Heart left ventricle (tissue), 16 donors: ENCODE measurements at places on chromosomes 2 and 18. TPM values are rescaled to one million over a fixed set of nuclear protein-coding genes. Genes with fewer than 3 reads are reported as not detected.

DNA sequence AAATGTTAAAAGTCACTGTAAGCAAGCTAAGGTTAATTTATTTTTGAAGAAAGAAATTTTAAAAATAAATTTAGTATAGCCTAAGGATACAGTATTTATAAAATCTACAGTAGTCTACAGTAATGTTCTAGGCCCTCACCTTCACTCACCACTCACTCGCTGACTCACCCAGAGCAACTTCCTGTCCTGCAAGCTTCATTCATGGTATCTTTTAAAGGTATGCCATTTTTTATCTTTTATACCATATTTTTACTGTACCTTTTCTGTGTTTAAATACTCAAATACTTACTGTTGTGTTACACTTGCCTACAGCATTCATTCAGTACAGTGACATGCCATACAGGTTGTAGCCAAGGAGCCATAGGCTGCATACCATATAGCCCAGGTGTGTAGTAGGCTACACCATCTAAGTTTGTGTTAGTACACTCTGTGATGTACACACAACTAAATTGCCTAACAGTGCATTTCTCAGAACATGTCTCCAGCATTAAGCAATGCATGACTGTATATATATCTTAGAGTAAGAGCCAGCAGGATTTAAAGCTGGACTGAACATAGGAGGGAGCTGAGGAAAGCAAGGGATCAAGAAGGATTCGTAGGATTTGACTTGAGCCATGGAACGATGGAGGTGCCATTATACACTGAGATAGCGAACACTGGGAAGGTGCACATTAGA, 83.1 kb upstream of the KLF7 start:
- no peak for DNase-seq

DNA sequence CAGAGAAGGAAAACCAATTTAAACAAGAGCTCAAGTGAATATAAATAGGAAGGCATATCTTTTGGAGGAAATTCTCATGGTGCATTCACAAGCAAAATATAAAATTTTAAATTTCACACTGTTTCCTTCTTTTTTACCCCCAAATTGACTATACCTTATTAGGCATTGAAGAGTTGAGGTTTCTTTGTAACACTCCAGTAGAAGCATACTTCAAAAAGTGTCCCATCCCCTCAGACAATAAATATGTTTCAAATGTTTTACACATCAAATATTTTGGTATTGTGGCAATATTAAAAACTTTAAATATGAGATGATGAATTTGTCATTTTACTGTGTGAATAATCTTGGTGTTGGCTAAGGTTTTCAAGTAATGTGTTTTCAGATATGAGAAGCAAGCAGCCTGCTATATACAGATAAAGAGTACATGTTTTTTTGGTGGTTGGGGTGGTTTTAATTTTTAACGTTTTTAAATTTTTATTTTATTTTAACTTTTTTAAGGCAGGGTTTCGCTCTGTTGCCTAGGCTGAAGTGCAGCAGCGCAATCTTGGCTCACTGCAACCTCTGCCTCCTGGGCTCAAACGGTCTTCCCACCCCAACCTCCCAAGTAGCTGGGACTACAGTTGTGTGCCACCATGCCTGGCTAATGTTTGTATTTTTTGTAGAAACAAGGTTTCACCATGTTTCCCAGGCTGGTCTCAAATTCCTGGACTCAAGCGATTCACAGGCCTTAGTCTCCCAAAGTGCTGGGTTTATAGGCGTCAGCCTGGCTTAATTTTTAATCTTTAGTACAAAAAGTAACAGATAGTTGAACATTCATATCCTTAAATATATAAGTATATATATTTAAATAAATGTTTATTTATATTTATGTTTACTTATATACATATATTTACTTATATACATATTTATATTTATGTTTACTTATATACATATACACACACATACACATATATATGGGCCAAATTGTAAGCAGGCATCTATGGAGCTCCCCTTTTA, 36.5 kb upstream of the DLX1 start:
- DNase-seq: no peak

DNA sequence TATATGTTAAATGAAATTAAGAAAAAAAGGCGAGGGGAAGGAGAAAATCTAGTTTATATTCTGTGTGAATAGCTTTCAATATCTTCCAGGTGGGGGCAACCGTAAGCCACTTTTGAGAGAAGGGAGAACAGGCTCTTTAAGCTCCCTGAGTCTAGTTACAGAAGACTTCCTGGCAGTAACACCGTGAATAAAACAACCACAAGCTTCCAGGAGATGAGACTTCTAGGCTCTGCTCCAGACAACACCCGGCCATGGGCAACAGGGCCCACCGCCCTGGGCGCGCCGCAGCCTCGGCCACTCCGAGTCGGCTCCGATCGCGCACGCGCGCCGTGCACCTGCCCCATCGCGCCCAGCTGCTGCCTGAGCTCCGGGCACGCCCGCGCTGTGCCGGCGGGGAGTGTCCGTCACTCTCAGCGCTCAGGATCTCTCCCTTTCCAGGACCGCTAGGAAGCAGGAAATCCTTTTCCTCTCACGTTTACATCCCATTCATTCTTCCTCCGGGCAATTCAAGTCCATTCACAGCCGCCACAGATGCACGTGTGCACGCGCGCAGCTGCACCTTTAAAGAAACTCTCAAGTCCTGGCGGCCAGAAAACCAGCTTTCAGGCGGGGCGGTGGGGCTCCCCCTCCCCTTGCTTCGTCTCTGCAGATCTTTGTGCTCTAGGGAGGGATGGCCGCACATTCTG, 19.4 kb upstream of the PAX3 start:
- DNase-seq: peak; percentile 75

DNA sequence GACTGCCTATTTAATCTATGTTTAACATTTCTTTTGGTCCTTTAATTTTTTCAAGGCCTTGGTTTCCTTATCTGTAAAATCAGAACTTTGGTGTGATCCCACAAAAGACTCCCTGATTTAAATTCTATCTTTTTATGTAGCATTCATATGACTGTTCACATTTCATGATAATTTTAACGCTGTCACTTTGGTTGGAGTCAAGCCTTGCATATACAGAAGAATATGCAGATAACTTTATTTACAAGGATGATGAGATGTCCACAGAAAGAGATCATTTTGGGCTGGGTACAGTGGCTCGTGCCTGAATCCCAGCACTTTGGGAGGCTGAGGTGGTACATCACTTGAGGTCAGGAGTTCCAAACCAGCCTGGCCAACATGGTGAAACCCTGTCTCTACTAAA, 38.4 kb upstream of the SOS1 start:
- DNase-seq: no peak

GRCh38 chr18:43484710-43485109, 207.4 kb upstream of the SYT4 start:
- no peak for DNase-seq

DNA sequence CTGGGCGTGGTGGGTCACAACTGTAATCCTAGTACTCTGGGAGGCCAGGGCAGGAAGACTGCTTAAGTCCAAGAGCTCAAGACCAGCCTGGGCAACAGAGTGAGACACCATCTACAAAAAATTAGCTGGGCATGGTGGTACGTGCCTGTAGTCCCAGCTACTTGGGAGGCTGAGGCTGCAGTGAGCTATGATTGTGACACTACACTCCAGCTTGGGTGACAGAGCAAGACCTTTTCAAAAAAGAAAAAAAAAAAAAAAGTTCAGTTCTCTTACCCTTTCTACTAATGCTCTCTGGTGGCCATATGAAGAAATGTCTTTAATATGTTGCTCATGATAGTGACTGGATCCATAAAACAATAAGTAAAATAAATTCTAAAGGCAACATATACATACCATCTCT, 14.9 kb downstream of the TYW5 start:
- DNase-seq: no peak

- no peak for DNase-seq
Observed at GRCh38 chr18:616380-616995, 19.7 kb downstream of the CLUL1 start.

GRCh38 chr2:43469713-43470112, 126.1 kb downstream of the THADA start:
- no peak for DNase-seq

DNA sequence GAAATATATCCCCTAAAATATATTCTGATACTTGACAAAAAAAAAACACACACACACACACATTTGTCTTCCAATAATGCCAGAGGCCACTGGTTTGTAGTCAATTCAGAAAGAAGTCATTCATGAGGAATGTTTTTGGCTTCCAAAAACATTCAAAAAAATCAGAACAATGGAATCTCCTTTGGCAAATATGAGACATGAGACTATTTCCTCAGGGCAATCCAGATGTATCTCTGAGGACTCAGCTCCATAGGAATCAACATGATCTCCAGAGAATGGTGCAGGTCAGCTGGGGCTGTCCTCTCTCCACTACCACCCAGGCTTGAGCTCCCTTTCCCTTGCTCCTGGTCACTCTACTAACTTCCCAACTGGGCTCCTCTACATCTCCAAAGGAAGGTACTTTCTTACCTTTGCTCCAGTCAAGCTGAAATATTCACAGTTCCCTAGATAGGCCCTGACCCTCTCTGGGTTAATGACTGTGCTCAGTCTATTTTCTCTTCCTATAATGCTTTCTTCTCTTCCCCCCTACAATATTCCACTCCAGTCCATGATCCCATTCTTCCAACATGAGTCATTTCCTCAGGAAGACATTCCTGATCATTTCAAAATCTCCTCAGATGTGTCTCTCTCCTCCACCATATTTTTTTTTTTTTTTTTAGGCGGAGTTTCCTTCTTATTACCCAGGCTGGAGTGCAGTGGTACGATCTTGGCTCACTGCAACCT, 145.3 kb downstream of the C1D start:
- no peak for DNase-seq

GRCh38 chr2:231185050-231185725, 13.2 kb upstream of the ARMC9 start:
- no peak for DNase-seq

DNA sequence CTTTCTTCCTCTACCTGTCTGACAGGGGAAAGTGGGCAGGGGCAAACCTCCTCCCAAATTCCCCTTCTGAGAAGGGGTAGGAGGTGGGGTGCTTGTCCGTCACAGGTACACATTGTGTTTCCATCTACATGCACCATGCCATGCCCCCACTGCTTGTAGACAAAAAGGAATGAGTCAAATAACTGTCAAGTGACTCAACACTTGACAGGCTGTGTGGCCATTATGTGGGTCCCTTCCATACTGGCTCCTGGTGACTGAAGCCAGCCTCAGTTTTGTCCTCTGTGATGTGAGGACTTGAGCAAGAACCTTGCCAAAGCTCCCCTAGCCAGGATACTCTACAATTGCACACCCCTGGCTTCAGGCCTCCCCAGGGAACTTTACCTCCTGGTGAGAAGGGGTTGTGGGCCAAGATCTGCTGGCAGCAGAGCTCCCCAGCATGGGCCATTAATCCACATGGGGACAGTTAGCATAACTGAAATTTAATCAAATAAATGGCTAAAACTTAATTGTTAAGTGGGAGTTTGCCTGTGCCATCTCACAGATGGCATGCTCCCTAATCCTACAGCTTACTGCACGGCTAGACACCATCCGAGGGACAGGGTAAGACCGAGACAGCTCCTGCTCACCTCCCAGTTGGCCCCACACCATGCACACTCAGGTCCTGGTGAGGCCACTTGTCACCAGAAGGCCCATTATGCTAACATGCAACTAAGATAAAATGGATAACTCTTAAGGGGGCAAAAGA, 140.2 kb downstream of the BCL11A start:
- DNase-seq: no peak

DNA sequence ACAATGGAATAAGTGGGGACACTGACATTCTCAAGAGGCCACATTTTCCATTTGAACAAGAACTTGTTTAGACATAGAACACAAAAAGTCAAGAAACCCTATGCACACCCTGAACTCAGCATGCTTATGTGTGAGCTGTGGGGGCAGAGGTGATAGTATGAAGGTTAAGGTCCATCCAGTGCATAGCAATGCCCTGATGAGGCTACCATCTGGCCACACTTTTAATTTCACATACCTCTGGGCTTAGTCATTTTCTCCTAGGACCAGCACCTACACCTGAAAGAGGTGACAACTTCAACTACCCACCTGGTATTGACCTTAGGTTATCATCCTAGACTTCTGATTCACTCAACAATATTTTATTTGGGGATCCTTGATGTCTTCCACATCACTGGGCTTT, 139.8 kb downstream of the PIK3C3 start:
- no peak for DNase-seq

GRCh38 chr2:230952226-230952956, 27.3 kb upstream of the GPR55 start:
- DNase-seq: no peak

- DNase-seq: peak; percentile 84
Observed at GRCh38 chr2:46915281-46915810, at the start of gene MCFD2. MCFD2 (minus strand) TSS chr2:46915806; CDS start chr2:46909171, 6,635 bp downstream.

- DNase-seq: no peak
Observed at GRCh38 chr2:7552825-7553570, 635.8 kb downstream of the RNF144A start.

DNA sequence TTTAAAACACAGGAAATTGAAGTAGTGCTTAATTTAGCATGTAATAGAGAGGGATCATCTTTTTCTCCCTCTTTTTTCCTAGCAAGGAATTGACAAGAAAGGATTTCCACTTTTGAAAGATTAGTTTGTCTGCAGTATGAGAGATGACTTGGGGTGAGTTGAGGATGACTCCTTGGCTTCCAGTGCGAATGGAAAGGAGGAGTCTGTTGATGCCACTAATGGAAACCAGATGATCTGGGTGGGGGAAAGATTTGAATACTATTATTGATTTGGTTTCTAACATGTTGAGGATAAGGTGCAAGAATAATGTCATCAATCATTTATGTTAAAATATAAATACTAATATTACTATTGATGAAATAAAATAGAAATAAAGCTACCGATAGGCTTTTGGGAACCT, 205.4 kb downstream of the PPP1R1C start:
- no peak for DNase-seq

DNA sequence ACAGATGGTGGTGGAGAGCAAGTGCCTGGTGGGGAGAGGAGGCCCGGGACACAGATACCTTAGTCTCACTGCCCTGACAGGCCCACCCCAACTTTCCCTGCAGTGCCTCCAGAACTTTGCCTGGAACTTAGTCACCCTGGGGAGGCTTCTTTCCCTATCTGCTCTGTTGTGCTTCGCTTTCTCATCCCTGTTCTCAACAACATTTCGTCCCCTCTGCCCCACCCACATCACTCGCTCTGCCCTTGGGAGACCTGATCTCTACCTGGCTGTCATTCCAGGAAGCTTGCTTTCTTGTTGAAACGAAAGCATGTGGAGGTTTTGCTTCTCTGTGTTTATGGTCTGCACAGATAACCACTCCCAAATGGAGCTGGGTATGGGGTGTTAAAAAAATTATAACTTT, 93.8 kb downstream of the PRKCE start:
- no peak for DNase-seq

DNA sequence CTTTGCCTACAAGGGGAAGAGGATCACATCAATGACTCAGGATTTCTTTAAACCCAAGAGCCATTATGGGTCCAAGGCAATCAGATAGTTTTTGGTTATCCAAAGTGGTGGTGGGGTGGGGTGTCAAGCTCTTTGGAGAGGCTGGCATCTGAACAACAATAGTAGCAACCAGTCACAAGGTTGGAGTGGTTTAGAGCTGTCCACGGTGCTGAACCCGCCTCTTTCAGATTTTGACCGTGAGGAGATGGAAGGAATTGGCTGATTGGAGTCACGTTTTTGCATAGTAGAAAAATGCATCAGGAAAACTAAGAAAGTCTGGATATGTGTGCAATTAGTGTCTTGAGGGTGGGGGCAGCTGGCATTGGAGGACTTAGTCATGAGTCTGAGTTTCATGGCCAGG, 159.9 kb downstream of the LOXHD1 start:
- DNase-seq: no peak

- no peak for DNase-seq
Observed at GRCh38 chr2:28435814-28436351, 43.2 kb downstream of the FOSL2 start.

The PLA2R1 gene
- total RNA-seq: 4.7 TPM

The SOX11 gene
- total RNA-seq: 1.1 TPM

The EN1 gene
- total RNA-seq: not detected

The PROKR1 gene
- not detected for total RNA-seq

The PRSS56 gene
- total RNA-seq: not detected

The UGT1A8 gene
- not detected for total RNA-seq

The C2orf80 gene
- total RNA-seq: not detected
